ENCODE measurements at places on chromosomes 7 and 10.
A peak's percentile ranks its signal among the peaks of the same experiment; 100 is the strongest.

DNA sequence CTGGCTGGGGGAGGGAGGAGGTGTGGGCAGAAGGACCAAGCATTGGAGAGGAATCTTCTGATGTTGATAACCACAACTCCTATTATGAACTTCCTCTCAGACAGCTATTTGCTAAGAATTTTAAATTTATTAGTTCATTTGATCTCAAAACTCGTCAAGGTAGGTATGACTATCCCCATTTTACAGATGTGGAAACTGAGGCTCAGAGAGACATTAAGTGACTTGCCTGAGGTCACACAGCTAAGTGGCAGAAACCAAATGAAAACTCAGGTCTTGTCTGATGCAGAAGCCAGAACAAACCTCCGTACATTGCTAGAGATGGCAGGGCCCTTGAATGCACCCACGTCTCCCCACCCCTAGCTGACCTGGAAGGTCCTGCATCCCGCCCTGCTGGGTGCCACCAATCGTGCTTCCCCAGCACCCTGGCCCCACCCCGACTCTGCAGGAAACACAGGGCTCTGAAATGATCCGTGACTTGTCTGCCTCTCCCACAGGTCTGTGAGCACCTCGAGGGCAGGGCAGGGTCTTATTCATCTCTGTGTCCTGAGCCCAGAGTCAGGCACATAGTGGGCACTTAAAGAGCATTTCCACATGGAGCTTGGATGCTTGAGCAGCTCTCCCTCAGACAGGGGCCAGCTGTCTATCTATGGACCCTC, 5.6 kb upstream of the PALD1 start:
- DNase-seq: no peak

DNA sequence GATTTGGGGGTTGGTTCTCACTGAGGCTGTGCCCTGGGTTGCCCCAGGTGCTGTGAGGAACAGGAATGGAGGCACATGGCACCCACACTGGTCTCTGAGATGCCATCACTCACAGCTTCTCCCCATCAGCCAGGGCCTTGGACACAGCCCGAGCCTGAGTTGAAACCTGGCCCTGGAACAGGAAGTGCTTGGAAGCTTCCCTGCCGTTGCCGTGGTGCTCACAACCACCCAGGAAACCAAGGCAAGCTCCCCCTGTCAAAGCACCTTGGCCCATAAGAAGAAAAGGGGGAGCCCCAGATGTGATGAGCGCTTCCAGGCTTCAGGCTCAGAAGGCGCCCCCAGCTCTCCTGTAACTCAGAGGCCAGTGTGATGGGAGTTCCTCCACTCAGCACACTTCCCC, at the start of gene BTBD16:
Gene BTBD16, plus strand, starts transcription at position 221 of the 400 bp plus-strand sequence. CDS start 3,786 bp downstream, outside the sequence.
- DNase-seq: no peak

- DNase-seq: no peak
Observed at GRCh38 chr7:159250471-159250870, 105.8 kb upstream of the VIPR2 start.

DNA sequence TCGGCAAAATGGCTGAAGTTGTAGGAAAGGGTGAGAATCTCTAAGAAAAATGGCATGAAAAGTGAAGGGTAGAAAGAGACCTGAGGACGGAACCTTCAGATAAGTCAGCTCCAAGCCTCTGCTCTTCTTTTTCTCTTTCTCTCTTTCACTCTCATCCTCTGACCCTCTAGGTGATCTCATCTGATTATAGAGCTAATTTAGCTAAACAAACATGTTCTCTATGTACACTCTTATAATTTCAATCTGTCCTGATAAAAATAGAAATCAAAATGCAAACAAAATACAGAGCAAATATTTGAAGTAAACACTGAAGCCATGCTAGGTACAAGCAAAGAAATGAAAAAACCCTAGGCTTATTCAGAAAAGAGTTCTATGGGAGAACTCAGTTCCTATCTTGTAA, 14.4 kb upstream of the CUBN start:
- DNase-seq: no peak

- DNase-seq: peak; percentile 70
Observed at GRCh38 chr7:139902436-139903102, 73.5 kb downstream of the TBXAS1 start.

- no peak for DNase-seq
Observed at GRCh38 chr7:157981778-157982177, 605.8 kb downstream of the PTPRN2 start.

GRCh38 chr7:49852619-49853462, 79.4 kb downstream of the VWC2 start:
- DNase-seq: peak; percentile 44

DNA sequence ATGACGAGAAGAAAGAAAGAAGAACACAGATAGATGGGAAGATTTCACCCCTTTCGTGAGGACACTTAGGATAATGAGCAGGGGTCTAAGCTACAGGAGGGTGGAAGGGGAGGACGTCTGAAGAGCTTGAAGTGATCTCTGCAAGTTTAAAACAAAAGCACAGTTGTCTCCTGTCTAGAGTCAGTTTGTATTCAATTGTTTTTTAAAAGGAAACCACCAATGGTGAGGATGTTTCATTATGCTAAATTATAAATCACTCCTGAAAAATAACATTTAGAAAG, 85.9 kb downstream of the ADAM12 start:
- no peak for DNase-seq

GRCh38 chr10:76632767-76633051, 1004.9 kb downstream of the KCNMA1 start:
- no peak for DNase-seq

DNA sequence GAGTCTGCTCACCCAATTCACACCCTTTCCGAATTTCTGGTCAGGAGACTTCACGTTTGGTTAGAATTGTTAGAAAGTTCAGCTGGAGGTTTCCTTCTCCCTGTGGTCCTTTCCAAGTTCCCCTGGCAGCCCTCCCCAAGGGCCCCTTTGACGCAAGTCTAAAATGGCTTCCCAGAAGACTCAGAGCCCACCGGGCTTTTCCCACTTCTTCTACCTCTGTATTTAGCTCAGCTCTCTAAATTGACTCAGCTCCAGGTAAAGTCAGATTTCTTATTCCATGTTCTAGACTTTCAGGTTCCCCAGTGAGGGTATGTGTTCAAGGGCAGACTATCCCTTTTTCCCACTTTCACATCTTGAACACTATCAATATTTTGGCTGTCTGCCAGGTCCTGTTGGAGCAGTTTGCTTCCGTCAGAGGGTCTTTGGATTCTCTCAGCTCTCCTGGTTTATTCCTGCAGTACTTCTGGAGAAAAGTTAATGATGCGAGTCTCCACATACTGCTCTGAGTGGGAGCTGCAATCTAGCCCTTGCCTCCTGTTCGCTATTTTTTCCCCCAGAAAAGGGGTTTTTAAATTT, 53.1 kb upstream of the ZNF273 start:
- no peak for DNase-seq

DNA sequence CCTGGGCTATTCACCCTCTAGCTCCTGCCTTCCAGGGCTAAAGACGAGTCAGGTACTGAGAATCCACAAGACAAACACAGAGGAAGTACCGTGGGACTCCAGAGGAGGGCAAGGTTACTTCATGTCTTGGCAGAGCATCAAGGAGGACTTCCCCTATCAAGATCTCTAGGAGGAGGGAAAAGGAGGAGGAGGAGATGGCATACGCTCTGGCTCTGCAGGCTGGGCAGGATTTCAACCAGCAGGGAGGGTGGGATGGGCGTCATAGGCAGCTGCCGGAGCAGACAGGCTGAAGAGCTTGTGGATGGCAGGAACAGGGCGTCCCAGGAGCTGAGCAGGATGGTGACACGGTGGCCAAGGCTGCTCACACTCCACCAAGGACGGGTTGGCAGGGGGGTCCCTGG, 21.3 kb downstream of the MDH2 start:
- peak; percentile 95 for DNase-seq

GRCh38 chr7:87445897-87446296, 29.6 kb downstream of the ABCB4 start:
- DNase-seq: no peak

GRCh38 chr10:11326241-11326640, 285.2 kb downstream of the USP6NL start:
- DNase-seq: no peak

DNA sequence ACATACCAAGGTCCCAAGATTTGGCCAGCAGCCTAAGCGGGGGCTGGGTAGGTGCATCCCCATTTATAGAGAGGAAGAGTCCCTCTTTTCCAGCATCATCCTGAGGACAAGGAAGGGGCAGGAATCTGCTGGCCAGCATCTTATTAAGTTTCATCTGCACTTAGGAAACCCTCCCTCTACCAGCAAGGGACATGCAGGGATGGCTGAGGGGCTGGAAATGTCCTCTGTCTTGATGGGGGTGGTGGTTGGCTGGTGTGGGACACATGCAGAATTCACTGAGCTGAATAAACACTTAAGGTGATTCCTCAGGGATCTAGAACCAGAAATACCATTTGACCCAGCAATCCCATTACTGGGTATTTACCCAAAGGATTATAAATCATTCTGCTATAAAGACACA, 42.1 kb downstream of the NOD1 start:
- DNase-seq: no peak

DNA sequence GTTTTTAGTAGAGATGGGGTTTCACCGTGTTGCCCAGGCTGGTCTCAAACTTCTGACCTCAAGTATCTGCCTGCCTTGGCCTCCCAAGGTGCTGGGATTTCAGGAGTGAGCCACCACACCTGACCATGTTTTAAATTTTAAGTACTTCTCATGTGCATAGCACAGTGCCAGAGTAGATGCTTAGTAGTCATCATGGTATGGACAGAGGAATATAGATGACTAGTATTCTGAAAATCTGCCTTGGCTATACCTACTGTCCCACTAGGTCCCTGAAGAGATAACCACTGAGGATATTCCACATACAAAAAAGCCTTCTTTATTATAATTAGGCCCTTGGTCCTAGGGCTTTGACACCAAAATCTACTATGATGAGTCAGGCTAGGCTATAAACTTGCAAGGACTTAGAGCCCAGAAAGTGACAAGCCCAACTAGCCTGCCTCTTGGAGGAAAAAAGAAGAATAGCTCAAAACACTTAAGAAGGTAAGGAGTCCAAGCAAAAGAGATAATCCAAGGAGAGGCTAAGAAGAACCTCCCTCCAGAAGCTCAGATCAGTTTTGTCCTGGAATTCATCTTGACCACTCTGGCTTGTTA, 34.0 kb downstream of the LUC7L2 start:
- DNase-seq: peak; percentile 21

- DNase-seq: peak; percentile 34
Observed at GRCh38 chr10:129888784-129889616, 75.1 kb downstream of the EBF3 start.

GRCh38 chr7:47492716-47493325, 89.1 kb downstream of the TNS3 start:
- DNase-seq: no peak

GRCh38 chr7:246451-246850, 43.5 kb upstream of the FOXL3 start:
- no peak for DNase-seq

- no peak for DNase-seq
Observed at GRCh38 chr7:4119848-4120247, 562.2 kb upstream of the FOXK1 start.

DNA sequence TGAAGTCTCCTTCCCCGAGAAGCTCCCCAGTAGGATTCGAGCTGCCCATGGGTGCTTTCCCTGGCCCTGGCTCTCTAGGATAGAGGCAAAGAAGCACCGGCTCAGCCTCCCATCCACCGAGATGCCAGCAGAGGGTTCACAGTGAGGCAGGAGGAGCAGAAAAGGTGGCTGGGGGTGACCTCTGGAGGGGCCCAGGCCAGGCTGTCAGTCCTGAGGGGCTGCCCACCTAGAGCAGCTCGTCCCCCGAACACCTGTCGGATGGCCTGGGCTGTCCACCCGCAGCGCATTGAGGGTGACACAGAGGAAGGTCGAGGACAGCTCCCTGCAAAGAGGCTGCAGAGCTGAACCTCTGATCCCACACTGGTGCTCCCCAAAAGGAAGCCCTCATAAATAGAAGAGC, 167.2 kb upstream of the PPP2R2D start:
- no peak for DNase-seq

- DNase-seq: no peak
Observed at GRCh38 chr10:51285601-51286000, 211.3 kb downstream of the PRKG1 start.

DNA sequence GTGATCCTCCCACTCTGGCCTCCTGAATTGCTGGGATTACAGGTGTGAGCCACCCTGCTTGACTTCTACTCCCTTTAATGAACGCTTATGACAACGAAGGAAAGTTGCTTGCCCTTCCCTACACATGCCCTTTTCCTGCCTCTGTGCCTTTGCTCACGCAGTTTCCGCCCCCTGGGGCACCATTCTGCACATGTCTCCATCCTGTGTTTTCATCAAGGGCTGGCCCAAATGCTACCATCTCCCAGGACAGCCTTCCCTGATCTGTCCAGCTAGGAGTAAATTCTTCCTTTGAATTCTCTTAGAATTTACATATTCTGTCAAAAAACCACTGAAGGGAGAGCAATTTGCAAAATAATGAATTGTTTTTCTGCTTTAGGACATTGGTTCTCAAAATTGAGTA, 50.0 kb upstream of the KMT2C start:
- no peak for DNase-seq

- DNase-seq: no peak
Observed at GRCh38 chr7:150949971-150950491, 28.1 kb downstream of the KCNH2 start.

GRCh38 chr7:34341326-34341725, 316.7 kb upstream of the NPSR1 start:
- DNase-seq: no peak

GRCh38 chr10:69044546-69044945, 43.4 kb upstream of the SRGN start:
- no peak for DNase-seq

GRCh38 chr10:98533746-98534445, 87.2 kb upstream of the HPS1 start:
- peak; percentile 42 for DNase-seq

DNA sequence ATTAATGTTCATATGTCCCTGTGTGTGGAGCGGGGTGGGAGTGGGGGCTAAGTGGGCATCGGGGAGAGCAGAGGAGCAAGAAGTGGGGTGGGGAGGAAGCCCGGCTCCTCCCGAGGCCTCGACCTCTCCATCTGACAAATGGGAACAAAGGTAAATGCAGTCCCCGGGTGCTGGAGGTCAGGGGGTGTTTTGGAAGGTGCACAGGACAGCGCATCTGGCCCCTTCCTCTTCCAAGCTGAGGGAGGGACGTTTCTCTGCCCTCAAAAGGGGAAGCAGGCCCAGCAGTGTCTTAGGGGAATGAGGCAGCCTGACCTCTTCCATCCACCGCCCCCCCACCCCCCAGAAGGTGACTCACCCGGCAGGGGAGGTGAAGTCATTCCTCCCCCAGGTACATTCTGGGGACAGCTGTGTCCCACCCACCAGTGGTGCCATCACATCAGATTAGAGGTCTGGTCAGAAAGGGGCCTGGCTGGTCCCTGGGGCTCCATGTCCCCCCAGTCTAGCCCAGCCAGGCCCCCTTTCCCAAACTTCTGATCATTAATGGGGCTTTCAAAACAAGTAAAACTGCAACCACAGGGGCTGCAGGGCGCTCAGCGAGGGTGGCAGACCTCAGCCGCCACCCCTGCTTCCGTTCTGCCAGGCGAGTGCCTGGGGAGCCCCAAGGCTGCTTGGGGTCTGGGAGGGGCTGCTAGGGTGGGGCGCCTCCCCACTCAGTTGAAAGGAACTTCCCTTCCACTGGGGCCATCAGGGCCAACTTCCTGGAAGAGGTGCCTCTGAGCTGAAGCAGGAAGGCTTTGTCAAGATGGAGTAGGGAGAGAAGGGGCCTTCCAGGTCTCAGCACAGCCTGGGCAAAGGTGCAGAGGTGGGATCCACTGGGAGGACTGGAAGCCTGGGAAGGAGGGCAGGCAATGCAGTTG, 10.8 kb downstream of the LFNG start:
- DNase-seq: peak; percentile 26

GRCh38 chr7:137930581-137930980, 71.3 kb downstream of the CREB3L2 start:
- DNase-seq: peak; percentile 96

All from fibroblast of mammary gland (primary cell).